ENCODE measurements at places on chromosomes 4 and X.

DNA sequence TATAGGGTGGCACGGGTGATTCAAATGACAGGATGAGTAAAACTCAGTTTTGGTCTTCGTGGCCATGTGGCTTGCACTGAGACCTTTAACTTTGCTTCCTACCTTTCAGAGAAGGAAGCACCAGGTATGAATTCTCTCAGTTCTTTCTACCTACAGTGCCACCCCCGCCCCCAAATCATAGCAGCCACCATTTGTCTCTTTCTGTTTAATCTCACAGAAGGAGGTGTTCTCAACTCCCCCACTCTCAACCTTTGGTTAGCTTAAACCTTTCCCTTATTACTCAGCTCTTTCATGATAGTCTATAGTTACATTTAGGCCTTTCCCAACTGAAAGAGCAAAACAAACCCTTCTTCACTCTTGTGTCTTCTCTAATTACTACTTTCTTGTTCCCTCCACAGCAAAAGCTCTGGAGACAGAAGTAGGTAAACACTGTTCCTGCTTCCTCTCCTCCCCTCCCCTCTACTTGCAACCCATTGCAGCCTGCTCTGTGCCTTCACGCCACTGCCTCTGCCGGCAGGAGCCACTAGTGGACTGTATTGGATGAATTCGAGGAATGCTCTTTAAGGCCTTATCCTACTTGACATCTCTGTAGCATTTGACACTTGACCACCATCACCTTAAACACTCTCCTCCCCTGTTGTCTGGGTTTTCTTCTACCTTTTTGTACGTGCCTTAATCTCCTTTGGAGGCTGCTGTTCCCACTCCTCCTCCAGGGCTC lies 123.7 kb downstream of the AFF1 start:
- DNase-seq: no peak

DNA sequence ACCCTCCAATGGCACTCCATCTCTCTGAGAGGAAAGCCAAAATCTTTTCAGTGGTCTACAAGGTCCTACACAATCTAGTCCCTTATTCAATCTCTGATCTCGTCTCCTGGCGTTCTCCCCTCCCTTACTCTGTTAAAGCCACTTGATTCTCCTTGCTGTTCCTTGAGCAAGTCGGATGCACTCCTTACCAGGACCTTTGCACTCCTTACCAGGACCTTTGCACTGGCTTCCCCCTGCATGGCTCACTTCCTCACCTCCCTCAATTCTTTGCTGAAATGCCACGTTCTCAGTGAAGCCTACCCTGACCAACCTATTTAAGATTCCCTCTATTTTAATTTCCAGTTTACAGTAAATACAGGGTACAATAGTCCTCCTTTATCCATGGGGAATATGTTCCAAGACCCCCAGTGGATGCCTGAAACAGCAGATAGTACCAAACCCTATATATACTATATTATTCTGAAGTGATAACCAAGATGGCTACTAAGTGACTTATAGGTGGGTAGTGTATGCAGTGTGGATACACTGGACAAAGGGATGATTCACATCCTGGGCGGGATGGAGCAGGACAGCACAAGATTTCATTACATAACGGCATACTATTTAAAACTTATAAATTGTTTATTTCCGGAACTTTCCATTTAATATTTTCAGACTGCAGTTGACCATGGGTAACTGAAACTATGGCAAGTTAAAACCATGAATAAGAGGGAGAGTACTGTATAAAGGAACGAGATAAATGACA lies 6.5 kb upstream of the DLG3 start:
- DNase-seq: no peak

DNA sequence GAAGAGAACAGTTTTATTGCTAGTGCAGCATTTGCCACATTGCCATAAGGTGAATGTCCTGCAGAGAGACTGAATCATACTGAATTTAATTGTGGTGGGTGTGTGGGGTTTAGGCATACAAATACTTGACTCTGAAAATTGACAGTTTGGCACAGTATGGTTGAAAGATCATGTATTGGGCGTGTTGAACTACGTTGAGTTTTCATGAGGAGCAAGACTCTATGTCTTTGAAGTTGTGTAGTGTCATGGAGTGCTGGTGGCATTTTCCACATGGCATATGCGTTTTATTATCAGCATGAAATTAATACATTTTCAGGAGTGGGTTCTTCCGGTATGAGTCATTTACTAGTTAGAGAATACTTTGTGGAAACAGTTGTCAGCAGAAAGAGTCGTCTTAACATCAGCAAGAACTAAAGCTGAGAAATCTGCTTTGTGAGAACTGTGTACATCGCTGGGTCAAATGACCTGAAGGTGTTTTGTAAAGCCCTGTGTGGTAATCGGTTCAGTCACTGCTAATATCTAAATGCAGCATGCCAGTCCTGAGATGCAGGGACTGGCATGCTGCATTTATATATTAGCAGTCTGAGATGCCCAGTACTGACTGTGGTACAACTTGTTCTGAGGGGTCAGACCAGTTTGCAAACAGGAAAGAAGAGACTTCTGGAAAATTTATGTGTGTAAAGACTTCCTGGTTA lies 50.3 kb downstream of the ARHGAP10 start:
- no peak for DNase-seq

GRCh38 chr4:137968956-137969678 lies 273.0 kb downstream of the SLC7A11 start:
- DNase-seq: no peak

GRCh38 chr4:6191448-6192130 lies 8.8 kb downstream of the JAKMIP1 start:
- DNase-seq: no peak

Data from HS-5 (cell line).